ENCODE measurements at places on chromosomes 5 and 9.

GRCh38 chr5:3615829-3616228, 20.2 kb downstream of the IRX1 start:
- no peak for DNase-seq

DNA sequence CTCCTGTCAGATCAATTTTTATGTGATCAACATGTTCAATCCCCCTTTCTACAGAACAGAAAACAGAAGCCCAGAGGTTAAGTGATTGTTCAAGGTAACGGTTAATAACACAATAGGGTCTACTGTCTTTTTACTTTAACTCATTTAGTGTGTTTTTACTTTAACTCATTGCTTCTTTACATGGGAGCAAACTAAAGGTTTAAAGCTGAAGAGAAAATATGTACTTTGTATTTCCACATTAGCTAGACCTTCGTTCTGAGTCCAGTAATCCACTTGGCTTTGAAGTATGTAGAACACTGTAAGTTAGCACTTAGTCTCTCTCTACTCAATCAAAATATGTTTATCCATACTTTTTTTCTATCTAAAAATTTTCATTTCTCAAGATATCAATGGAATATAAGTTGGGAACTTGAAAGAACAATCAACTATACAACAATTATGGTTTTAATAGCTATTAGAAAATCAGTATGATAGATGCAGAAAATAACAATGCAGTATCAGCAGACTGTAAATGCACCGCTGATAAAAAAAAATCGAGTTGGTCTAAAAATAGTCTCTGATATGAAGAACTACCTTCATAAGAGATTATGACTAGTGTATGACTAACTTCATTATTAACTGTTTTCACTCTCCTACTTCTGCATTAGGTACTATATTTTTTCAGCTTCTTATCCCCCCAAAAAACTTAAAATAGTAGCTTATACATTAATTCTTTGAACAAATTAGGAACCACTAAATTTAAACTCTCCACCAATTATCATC, 20.6 kb downstream of the PGGT1B start:
- DNase-seq = no peak

GRCh38 chr9:96078897-96079490, 203.5 kb downstream of the ERCC6L2 start:
- no peak for DNase-seq

DNA sequence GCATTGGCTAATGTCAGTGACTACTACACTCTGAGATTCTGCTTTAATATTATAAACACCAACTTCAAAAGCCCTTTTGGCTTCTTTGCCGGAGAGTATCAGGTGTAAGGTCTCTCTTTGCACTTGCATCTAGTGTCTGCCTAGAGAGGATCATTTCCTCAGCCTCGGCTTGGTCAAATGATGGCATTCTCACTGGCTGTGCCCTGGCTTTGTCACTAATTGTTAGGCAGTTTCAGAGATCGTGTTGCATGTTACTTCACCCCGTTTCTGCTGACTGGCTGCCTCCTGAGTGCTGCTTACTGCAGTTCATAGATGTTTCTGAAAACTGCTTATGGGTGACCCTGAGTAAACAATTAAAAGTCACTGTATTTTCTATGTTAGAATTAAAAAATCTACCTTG, 48.8 kb downstream of the SLC1A3 start:
- no peak for DNase-seq

DNA sequence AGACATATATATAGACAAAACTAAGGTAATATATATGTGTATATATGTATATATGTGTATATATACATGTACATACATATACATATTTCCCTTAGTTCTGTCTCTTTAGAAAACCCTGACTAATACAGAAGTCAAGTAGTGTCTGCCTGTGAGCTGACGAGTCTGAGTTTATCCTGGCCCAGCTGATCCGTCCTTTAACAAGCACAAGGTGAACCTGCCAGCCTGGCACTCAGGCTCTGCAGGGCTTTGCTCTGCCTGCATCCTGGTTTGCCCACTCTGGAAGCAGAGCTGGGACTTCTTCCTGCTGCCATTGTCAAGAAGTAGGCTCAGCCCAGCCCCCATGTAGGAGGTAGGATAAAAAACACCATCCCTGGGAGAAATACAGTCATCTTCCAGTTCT, 388.0 kb downstream of the ICE1 start:
- no peak for DNase-seq

- DNase-seq = no peak
Observed at GRCh38 chr9:113954591-113954990, 78.5 kb downstream of the ZNF618 start.

GRCh38 chr5:151427258-151427657, 20.1 kb upstream of the SLC36A1 start:
- no peak for DNase-seq

DNA sequence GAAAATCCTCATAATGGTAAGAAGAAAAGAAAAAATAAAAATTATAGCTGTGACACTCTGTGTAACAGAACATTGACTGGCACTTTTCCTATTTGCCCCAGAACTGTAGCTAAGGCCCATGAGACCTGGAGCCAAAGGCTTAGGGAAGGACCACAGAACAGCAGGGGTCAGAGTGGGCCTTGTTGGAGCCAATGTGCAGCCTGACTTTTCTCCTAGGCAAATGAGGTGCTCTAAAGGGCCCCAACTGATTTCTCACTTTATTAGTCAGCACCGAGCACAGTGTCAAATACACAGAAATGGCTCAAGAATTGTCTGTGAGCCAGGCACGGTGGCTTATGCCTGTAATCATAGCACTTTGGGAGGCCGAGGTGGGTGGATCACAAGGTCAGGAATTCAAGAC, 4.0 kb upstream of the MEGF9 start:
- DNase-seq = no peak

- no peak for DNase-seq
Observed at GRCh38 chr5:109704282-109704952, 14.7 kb downstream of the MAN2A1 start.

DNA sequence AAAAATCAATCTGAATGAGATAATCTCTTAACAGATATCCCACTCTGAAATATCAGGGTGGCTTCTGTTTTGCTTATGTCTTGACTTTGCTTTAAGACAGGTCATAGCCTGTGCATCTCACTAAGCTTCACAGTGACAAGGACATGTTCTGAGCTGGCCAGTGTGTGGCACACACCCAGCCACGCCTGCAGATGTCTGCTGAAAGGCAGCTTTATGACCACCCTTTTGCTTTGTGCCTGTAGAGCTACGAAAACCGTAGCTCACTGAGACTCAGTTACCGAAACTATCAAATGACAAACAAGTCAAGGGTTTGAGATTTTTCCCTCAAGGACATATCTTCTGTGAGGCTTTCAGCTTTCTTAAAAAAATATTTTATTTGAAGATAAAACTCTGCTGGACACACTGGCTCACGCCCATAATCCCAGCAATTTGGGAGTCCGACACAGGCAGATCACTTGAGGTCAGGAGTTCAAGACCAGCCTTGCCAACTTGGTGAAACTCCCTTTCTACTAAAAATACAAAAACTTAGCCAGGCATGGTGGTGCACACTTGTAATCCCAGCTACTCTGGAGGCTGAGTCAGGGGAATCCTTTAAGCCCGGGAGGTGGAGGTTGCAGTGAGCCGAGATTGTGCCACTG, 233.2 kb downstream of the SPATA31A1 start:
- no peak for DNase-seq

DNA sequence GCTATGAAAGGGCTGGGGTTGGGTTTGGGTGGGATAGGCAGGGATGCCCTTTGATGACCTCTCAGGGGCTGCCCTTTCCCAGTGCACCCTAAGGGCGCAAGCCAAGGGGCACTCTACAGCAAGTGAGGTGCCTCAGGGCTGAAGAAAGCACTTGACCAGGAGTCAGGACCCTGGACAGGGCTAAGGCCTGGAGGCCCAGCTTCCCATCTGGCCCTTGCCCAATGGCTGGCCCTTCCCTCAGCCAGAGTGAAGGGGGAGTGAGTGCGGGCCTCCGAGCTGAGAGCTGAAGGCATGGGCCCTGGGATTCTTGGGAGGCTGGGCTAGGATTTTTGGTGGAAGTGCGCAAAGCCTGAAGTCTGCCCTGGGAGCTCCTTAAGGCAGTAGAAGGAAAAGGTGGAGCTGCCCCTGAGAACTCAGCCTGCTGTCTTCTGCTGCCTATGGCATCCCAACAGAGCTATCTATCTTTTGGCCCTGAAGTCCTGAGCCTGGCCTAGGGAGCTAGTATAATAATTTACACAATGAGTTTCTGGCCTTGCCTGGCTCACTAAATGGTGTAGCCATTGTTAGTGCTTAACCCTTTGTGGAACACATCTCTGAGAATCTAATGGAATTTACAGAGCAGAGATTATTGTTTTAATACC, 16.4 kb downstream of the JADE2 start:
- DNase-seq = peak; percentile 31

- no peak for DNase-seq
Observed at GRCh38 chr9:116459576-116459975, 227.5 kb upstream of the TRIM32 start.

DNA sequence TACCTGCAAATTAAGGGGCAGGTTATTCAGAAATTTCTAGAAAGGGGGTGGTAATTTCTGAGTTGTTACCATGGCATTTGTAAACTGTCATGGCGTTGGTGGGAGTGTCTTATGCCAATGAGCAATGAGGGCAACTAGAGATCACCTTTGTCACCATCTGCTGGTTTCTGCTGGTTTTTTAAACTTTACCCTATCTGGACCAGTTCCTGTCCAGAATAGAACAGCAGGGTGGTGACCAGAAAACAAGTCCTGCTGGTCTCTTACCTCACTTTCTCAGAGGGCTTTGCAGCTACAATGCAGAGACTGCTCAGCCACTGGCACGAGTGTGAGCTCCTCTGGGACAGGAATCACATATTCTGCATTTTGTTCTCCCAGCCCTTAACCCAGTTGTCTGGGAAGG, 51.4 kb downstream of the FAM114A2 start:
- DNase-seq = no peak

- DNase-seq = peak; percentile 56
Observed at GRCh38 chr9:127505396-127506116, 54.2 kb downstream of the LRSAM1 start.

DNA sequence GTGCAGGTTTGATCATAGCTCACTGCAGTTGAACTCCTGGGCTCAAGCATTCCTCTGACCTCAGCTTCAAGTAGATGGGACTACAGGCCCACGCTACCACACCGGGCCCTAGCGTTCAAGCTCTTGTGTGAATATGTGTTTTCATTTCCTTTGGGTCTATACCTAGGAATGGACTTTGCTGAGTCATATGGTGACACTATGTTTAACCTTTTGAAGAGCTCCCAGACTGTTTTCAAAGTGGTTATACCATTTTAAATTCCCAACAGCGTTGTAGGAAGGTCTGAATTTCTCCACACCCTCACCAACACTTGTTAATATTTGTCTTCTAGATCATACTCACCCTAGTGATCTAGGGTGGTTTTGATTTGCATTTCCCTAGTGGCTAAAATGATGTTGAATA, 33.5 kb downstream of the FAF2 start:
- no peak for DNase-seq

- DNase-seq = no peak
Observed at GRCh38 chr5:177493795-177494345, 3.5 kb downstream of the PDLIM7 start.

GRCh38 chr5:149432911-149433401, 53.9 kb upstream of the IL17B start:
- DNase-seq = no peak

DNA sequence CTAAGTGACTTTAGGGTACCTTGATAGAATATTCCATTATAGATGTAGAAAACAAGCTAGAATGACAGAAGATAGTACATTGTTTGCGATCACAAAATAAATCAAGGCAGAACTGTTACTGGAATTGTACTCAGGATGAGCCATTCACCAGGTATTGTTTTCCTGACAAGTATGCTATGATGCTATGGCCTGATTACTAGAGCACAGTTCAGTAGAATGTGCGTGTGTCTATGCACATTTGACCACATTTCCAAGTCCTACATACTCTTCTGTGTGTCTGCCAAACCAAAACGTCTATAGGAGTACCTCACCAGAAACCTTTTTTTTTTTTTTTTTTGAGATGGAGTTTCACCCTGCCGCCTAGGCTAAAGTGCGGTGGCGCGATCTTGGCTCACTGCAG, 43.3 kb upstream of the CDC42SE2 start:
- DNase-seq = no peak

- DNase-seq = no peak
Observed at GRCh38 chr5:167008705-167009104, 1282.7 kb upstream of the WWC1 start.

- no peak for DNase-seq
Observed at GRCh38 chr5:137438932-137439331, 60.2 kb downstream of the SPOCK1 start.

GRCh38 chr9:137802521-137803243, 74.9 kb upstream of the CACNA1B start:
- no peak for DNase-seq

GRCh38 chr5:1967736-1968135, 85.0 kb upstream of the IRX4 start:
- no peak for DNase-seq

- no peak for DNase-seq
Observed at GRCh38 chr9:16217943-16218701, 652.3 kb downstream of the BNC2 start.

GRCh38 chr9:129556491-129557191, 64.3 kb downstream of the C9orf50 start:
- no peak for DNase-seq

GRCh38 chr9:124254261-124254682, 3.5 kb upstream of the NEK6 start:
- no peak for DNase-seq

DNA sequence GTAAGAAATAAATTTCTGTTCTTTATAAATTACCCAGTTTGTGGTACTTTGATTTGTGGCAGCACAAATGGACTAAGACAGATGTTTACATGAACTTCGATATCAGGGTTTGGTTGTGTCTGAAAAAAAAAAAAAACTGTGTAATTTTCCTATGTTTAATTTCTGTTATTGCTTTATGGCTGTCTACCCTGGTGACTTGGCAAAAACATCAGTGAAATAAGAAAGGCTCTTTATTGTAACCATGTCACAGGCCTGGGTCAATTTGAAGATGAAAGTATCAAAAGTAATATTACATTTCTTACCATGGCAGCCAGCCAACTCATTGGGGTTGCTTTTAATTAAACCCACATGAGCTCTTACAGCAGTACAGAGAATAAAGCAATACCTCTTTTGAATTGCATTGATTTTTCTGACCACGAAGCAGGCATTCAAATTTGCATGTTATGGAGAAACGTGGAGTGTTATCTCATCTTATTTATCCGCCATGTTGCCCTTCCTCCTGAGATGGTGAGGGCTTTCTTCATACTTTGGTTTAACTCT, 20.6 kb upstream of the SV2C start:
- DNase-seq = no peak

- DNase-seq = no peak
Observed at GRCh38 chr5:34516686-34517085, 139.4 kb upstream of the RAI14 start.

- peak; percentile 91 for DNase-seq
Observed at GRCh38 chr9:127561491-127562278, 50.4 kb upstream of the STXBP1 start.

- DNase-seq = no peak
Observed at GRCh38 chr9:92983984-92984589, 36.8 kb downstream of the FGD3 start.
